ENCODE measurements at places on chromosomes 1 and 21.

DNA sequence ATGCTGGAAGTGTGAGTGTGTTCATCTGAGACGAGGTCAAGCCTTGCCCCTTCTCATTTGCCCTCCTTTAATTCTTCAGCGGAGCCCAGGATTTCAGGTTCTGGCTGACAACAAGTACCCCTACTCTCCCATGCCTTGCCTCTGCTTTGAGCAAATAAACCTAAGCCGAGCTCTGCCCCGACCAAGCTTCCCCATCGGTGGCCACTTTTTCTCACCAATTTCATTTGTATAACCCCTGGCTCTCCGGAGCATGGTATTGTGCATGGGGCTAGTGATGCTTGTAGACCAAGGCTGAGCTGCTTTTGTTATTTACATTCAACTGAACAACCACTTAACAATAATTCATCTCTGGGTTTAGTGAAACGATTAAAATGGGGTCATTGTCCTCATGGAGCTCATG, 100.2 kb upstream of the RAB3GAP2 start:
- DNase-seq, result no peak

DNA sequence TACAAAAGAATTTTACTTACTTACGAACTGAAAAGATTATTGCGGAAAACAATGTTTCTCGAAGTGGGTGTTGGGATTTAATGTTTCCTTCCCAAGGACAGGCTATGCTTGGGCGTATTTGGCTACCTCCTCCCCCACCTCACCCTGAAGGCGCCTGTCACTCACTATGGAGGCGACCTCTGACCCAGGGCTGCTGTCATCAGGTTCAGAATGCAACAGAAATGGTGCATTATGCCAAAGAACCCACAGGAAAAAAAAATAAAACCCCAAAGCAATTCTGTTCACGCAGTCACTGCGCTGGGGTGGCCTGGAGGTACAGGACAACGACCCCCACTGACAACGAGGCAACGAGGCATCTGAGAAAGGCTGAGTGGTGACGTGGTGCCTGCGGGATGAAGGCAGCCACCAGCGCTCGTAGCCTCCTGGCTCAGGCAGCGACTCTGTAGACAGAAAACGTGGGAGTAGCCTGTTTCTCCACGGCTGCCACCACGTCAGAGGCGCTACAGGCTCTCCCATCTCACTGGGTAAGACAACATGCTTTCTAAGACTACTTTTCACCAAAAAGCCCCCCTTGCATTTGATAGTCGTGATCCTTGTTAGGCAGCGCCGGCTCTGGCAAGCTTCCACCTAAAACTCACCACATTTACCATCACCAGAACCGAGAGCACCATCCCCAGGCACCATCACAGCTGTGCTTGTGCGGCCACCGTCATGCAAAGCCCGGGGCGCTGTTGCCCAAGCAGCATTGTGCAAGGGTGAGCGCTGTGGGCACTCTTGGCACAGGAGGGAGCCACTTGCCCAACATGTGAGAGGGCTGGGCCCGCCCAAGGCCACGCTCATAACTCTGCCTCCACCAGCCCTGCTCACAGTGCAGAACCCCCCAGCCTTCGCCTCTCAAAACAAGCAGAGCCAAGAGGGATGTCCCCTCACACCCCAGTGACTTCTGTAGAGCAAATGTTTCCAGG, 14.3 kb downstream of the NADK start:
- no peak for DNase-seq

GRCh38 chr1:200982071-200982945, 41.2 kb downstream of the KIF21B start:
- DNase-seq, result no peak

DNA sequence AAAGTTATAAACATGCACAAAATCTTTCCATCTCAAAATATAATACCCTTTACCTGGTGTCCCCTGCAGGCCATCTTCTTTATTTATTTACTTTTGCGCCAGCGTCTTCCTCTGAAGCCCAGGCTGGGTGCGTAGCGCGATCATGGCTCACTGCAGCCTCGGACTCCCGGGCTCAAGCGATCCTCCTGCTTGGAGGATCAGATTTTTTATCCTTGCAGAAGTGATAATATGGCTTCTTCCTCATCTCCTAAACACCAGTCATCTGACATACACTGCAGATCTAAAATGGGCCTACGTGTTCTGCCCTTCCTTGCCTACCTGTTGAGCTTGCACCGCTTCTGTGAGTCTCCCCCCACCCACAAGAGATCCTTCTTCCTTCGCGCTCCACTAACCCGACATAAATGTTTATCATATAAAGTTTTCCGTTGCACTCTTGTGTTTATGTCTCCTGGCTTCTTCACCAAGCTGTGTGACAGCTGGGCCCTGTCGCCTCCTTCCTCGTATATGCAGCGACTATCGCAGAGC, 506 bp upstream of the SRP9 start:
- no peak for DNase-seq

- no peak for DNase-seq
These were observed 25.2 kb downstream of the CLDN14 start for GRCh38 chr21:36454706-36455105.

GRCh38 chr1:232153652-232154051, 476.3 kb downstream of the SIPA1L2 start:
- DNase-seq, result no peak

DNA sequence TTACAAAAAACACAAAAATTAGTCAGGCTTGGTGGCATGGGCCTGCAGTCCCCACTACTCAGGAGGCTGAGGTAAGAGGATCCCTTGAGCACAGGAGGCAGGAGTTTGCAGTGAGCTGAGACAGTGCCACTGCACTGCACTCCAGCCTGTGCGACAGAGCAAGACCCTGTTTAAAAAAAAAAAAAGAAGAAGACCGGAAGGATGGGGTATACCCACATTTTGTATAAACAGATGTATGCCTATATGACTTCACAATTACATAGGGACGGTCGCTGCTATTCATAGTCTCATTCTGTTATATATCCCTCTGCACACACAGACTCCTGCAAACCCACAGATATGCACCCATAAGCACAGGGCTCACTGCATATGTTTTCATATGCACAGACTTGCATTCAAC, 12.7 kb downstream of the LCK start:
- DNase-seq, result no peak

- no peak for DNase-seq
These were observed 209.3 kb upstream of the C1orf105 start for GRCh38 chr1:172211221-172211620.

- no peak for DNase-seq
These were observed 37.3 kb downstream of the CDC42 start for GRCh38 chr1:22089787-22090186.

GRCh38 chr1:156075162-156075561, 7.1 kb downstream of the MEX3A start:
- no peak for DNase-seq

DNA sequence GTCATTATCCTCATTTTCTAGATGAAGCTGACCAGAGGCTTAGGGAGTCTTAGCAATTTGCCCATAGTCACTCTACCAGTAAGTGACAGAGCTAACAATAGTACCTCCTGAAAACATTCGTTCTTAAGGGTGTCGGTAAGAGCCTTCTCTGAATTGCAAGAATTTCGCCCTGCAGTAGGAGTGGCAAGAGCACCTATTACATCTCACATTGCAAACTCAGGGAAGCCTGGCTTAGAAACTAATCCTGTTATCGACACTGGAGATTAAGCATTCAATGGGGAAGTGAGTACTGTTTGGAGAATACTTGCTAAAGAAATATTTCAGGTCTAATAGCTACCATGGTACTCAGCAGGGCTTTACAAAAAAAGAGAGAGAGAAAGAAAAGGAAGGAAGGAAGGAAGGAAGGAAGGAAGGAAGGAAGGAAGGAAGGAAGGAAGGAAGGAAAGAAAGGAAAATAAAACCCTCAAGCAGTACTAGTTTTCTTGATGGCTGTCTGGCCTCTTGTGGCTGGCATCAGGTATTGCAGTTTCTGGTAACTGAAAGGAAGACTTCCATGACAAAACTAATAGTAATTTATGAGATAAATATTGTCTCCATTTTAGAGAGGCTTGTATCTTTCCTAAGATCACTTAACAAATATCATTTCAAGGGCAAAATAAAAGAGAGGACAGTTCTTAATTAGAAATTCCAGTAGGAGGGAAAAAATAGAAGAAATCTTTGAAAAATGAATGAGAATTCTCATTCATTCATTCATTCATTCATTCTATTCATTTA, 10.4 kb downstream of the C1orf226 start:
- DNase-seq, result no peak

GRCh38 chr1:236163463-236164153, 21.3 kb downstream of the GPR137B start:
- DNase-seq, result no peak

GRCh38 chr1:45530632-45531135, 9.0 kb upstream of the PRDX1 start:
- DNase-seq, result no peak

DNA sequence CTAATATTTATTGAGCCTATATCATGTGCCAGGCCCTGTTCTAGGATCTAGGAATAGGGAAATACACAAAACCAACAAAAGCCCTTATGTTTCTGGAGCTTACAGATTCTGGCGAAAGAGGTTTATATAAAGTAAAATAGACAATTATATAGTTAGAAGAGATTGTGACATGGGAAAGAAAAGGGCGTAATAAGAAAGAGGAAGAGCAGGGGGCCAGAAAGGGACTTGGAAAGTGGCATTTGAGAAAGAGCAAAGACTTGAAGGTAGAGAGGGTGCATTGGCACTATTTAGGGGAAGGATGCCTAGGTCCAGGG, 322.5 kb upstream of the FAM78B start:
- DNase-seq, result no peak

GRCh38 chr1:239952348-239953308, 139.1 kb upstream of the FMN2 start:
- DNase-seq, result no peak

DNA sequence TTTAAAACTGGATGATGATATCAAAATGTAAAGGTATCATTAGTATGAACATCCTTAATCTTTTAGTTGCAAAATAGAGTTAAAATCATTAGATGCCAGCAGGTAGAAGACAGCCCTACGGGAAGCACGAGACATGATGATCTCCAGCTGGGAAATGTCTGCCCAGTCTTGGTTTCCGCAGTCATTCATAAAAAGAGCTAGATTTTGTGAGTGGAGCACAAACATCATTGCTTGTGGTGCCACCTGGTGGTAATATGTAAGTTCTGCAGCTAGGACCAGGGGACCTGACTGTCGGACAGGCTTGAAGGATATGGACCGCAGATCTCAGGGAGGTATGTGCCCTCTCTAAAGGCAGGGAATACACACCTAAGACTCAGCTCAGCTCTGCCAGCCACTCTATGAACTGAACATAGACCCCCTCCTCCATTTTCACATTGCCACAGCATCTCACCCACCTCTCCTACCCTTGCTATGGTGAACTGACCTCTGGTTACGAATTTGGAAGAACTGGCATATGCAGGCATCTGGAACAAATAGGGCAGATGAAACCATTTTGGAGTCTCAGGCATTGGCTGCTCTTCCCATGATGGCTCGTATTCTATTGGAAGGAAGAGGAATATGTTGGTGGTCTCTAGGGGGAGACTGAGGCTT, 9.2 kb downstream of the FCMR start:
- DNase-seq, result peak; percentile 39

DNA sequence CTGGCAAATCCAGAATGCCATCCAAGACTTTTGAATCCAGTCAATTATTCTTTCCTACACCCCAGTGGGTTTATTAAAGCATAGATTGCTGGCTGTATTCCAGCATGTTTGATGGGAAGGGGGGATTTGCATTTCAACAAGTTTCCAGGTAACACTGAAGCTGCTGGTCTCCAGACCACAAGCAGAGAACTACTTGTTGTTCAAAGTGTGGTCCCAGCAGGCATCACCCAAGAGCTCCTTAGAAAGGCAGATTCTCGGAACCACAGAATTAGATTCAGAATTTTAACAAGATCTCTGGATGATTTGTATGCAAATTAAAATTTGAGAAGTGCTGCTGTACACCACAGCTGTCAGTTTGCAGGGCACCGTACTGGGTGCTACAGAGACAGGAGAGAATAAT, 216.3 kb upstream of the FAM78B start:
- DNase-seq, result no peak

GRCh38 chr1:94362466-94363058, 55.6 kb upstream of the ABCD3 start:
- no peak for DNase-seq

DNA sequence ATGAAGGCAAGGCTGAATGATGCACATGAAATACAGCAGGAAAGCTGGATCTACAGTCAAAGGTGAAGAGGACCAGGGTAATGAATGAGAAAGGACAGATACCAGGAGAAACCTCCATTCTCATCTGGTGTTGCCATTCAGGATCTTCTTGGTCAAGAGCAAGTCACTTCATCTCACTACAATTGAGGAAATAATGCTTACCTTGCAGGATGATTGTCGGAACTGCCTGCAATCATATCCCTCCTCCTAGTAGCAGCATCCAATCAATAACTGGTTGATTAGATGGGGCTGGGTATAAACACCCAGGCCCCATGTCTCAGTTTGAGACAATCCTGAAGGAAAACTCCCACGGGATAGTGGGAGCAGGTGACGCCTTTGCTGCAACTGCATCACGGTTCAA, 194.8 kb upstream of the C8B start:
- no peak for DNase-seq

- no peak for DNase-seq
These were observed 262.1 kb upstream of the LRRC7 start for GRCh38 chr1:69305621-69306020.

GRCh38 chr1:20733360-20733975, 965 bp upstream of the SH2D5 start:
- DNase-seq, result no peak

- no peak for DNase-seq
These were observed 58.8 kb downstream of the PUM1 start for GRCh38 chr1:31006747-31007146.

DNA sequence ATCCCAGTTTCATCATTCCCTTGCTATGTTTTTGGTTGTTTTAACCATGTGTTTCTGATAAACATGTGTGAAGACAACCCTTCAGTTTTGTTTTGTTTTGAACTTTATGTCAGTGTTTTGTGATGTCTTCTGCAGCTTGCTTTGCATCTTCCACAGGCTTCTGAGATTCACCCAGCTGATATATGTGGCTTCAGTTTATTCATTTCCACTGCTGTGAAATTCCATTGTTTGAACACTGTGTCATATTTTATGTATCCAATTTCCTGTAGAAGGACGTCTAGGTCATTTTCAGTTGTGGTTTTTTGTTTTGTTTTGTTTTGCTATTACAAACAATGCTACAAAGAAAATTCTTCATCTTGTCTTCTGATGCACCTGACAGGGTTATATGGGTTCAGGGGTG, 27.2 kb upstream of the SLC26A9 start:
- no peak for DNase-seq

- DNase-seq, result no peak
These were observed 2.3 kb downstream of the ZBTB37 start for GRCh38 chr1:173870252-173871075.

DNA sequence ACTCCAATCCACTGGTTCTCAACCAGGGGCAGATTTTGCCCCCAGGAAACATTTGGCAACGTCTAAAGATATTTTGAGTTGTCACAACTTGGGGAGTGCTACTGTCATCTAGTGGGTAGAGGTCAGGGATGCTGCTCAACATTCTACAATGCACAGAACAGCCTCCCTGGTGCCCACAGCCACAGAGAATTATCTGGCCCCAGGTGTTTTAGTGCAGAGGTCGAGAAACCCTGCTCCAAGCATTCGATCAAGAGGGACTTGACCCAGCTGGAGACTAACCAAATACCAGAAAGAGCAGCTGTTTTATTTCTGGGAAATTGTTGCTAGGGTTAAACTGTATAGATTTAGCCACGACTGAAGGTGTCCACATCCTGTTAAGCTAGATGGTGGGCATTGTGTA, 19.2 kb downstream of the CD247 start:
- no peak for DNase-seq

Data from stimulated activated CD8-positive, alpha-beta memory T cell treated with anti-CD3 and anti-CD28 coated beads, Interleukin-4, amount 100 ng/mL, for 4 hours (primary cell).